ENCODE measurements at places on chromosomes 12 and 14. TPM values are rescaled to one million over a fixed set of nuclear protein-coding genes. Genes with fewer than 3 reads are reported as not detected.

Gene A2M
- 2.1 TPM for total RNA-seq

Gene SMOC1
- total RNA-seq: 0.46 TPM

Gene MYH6
- not detected for total RNA-seq

Gene KCNMB4
- 0.13 TPM for total RNA-seq

Gene IRAK3
- 2.4 TPM for total RNA-seq

Gene CLEC4D
- total RNA-seq: not detected

Gene ANKRD13A
- 34.4 TPM for total RNA-seq

Gene SIX6
- not detected for total RNA-seq

Gene C14orf119
- 39.6 TPM for total RNA-seq

GRCh38 chr12:101653030-101653429, 44.4 kb upstream of the CHPT1 start:
- no peak for DNase-seq

GRCh38 chr12:49092086-49092815, 2.4 kb downstream of the DHH start:
- no peak for DNase-seq

DNA sequence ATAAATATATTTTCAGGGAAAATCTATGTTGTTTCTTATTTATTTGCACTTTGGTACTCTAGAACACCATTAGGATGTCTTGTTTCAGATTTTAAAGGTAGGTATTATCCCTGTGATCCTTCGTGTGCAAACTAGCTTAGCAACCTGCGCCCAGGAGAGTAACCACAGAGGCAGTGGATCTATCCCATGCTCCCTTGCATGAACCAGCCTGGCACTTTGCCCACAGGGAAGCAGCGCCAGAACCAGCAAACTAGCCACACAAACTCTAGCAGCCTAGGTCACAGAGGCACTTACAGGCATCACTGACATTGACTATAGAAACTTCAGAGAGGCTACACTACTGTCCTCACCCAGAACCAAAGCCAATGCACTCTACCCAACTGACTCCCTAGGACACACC, 76.1 kb downstream of the TSHR start:
- no peak for DNase-seq

GRCh38 chr14:35159742-35160409, 37.5 kb downstream of the PRORP start:
- peak; percentile 83 for DNase-seq

DNA sequence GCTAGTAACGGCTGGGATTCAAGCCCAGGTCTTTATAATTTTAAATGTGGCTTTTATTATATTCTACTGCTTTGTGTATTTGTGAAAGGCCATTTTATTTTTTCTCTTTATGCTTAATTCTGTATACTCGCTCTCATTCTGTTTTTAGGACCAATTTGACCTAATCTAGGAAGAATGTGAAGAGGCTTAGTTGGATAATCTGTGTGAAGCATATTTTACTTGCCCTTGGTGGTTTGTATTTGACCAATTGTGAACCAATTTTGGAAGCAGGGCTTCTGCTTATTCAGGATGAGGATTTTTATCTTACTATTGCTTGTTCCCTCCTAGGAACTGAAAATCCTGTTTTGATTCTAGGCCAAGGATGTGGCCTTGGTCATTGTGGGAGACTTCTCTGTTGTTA, 113.1 kb downstream of the TTC6 start:
- DNase-seq: no peak

DNA sequence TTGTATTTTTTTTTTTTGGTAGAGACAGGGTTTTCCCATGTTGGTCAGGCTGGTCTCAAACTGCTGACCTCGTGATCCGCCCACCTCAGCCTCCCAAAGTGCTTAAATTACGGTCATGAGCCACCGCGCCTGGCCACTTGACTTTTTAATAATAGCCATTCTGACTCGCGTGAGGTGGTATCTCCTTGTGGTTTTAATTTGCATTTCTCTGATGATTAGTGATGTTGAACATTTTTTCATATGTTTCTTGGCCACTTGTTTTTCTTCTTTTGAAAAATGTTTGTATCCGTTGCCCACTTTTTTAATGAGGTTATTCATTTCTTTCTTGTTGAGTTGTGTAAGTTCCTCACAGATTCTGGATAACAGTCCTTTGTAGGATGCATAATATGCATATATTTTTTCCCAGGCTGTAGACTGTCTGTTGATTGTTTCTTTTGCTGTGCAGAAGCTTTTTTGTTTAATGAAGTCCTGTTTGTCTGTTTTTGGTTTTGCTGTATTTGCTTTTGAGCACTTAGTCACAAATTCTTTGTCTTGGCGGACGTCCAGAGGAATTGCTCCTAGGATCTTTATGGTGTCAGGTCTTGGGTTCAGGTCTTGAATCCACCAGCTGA, 10.3 kb upstream of the PGAM5 start:
- peak; percentile 41 for DNase-seq

DNA sequence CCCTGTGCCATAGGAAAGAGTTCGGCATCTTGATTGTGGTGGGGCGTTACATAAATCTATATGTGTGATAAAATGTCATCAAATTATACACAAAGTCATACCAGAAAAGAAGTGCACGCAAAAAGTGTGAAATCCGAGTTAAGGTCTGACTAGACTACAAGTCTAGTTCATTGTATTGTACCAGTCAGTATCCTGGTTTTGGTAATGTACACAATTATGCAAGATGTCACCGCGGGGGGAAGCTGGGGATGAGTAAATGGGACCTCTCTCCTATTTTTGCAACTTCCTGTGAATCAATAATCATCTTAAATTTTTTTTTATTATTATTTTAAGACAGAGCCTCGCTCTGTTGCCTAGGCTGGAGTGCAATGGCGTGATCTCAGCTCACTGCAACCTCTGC, 43.2 kb upstream of the BCL11B start:
- DNase-seq: no peak

DNA sequence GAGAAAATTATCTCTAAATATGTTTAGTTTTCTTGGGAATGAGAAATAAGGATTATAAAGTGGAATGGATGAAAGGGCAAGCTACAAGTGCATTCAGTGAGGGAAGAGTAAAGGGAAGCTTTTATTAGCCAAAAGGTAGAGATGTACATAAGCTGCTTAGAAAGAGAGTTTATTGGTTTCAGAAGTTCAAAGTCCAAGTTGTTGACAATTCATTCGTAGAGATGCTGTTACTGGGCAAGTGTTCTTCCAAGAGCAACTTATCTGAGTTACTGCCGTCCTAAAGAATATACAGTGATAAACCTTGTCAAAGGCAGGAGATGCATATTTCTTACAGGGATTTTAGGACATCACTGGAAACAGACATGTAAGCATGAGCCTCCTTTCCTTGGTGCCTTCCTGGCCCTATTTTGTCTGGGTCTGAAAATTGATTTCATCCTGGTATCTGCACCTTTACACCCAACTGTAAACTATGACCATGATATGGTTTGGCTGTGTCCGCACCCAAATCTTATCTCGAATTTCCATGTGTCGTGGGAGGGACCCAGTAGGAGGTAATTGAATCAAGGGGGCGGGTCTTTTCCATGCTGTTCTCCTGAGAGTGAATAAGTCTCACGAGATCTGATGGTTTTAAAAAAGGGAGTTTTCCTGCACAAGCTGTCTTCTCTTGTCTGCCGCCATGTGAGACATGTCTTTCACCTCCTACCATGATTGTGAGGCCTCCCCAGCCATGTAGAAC, 46.8 kb downstream of the TRMT5 start:
- DNase-seq: no peak

- no peak for DNase-seq
Measured at GRCh38 chr14:29227631-29228030, 461.0 kb downstream of the FOXG1 start.

- DNase-seq: no peak
Measured at GRCh38 chr12:89880690-89881350, 172.2 kb upstream of the ATP2B1 start.

GRCh38 chr12:64187794-64188193, 34.3 kb downstream of the KICS2 start:
- no peak for DNase-seq

DNA sequence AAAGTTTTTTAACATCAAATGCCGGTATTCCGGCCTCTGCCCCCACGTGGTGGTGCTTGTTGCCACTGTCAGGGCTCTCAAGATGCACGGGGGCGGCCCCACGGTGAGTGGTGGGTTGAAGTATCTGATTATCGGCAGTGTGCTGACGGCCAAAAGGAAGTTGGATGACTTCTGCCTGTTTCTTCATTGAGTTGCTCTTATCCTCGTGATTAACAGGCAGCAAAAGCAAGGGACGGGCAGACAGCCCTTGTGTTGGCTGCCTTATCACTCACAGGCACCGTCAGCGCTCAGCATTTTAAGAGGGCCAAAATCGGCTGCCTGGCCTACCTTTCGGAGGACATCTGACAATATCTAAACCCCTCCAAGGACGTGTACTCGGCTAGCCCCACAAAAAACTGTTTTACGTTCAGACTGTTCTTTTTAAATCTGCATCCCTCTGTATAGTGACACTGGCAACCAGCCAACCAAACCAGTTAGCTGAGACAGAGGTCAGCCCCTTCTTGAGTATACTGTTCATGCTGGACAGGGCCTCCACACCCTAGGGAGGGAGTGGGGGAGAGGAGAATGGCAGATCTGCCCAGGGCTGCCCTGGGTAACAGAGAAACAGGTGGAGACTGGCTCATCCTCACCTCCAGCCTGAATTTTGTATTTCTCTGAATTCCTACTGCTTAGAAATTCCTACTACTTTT, 22.9 kb upstream of the AKAP5 start:
- no peak for DNase-seq

DNA sequence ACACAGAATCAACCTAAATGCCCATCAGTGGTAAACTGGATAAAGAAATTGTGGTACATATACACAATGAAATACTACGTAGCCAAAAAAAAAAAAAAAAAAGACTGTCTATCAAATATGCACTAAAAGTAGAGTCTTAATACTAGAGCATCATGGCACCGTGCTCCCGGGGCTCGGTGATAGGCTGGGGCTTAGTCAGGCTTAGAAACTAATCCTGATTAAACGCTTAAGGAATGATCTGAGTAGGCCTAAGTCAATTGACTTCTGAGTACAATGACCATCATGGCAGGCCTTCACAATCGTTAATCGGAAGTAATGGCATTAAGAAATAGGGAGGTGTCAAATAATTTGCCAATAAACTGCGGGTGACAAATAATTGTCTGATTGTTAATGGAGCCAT, 9.7 kb downstream of the PLBD1 start:
- no peak for DNase-seq

- DNase-seq: no peak
Measured at GRCh38 chr12:67080637-67081036, 188.5 kb upstream of the CAND1 start.

GRCh38 chr12:50322206-50322605, 38.9 kb upstream of the LIMA1 start:
- DNase-seq: no peak

DNA sequence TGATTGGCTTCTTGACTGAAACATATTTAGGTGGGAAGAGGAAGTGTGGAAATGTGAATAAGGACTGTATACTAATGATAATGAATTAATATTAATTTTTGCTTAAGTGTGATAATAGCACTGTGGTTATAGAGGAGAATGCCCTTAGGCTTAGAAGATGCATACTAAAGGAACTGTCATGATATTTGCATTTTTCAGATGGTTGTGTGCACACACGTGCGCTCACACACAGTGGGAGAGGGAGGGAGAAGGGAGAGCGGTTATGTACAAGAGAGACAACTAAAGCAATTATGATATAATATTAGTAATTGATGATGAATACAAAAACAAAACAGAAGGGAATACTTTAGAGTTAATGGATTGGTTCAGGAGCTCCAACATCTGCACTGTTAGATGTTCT, 54.2 kb downstream of the RCOR1 start:
- no peak for DNase-seq

GRCh38 chr14:21384494-21384851, 654 bp upstream of the SUPT16H start:
- DNase-seq: no peak

- DNase-seq: no peak
Measured at GRCh38 chr14:98174041-98174440, 1098.0 kb downstream of the BCL11B start.

DNA sequence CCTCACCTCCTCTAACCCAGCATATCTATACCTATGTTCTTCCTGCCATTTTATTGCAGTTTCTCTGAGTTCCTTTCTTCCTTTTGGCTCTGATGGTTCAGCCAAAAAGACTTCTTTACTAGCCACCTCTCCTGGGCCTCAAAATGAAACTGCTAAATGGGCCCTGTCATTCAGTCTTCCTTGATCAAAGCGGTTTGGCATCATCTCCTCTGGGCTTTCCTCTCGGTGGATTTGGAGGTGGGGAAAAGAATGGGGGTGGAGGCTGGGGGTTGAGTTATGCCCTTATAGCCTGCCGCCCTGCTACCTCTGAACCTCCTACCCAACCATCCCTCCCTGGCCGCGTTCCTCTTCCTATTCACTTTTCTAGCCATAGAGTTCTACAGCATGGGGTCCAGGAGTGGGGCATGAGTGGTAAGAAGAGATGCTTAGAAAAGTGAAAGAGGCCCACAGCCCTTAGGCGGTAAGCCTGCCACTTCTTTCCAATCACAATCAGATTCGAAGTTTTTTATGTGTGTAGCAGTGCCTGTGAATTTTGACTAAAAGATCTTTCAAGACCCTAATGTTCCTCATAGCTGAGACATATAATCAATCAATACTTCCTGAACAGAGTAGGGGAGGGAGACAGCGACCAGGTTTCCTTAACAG, 2.5 kb downstream of the AJUBA start:
- no peak for DNase-seq

- DNase-seq: no peak
Measured at GRCh38 chr14:54251356-54251755, 145.5 kb upstream of the CDKN3 start.

DNA sequence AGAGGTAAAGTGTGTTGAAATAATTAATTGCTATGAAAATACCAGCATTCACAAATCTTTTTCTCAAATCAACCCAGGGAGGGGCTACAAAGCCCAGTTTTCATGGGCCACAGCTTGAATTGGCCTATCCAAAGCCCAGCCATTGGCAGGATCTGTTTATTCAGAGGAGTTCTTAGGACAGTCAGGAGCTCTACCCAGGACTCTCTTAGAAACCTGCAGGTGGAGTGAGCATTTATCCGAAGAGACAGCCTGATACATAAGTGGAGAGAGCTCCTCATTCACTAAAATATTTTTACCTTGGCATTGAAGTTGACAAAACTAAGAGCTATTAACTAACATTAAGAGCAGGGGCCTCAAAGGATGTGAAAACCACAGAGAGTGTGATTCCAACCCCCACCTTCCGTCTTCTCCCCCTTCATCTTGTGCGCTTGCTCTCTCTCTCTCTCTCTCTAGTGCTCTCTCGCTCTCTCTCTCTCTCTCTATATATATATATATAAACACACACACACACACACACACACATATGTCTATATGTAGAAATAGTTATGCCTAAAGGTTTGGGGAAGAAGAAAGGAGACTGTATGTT, 315.5 kb downstream of the SNAPC1 start:
- no peak for DNase-seq

DNA sequence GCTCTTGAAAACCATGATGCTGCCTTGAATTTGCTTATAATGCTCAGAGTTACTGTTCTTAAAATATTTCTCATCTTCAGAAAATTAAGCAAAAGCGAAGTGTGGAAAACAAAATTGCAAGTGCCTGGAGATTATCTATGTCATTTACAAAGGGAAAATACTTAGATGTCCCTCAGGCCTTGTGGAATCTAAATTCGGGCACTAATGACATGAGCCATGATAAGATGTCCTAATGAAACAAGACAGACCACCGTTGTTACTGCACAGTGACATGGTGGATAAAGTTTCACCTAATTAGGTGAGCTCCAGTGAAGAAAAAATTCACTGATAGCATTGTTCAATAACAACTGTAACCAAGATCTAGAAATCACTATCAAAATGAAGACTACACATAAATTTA, 30.4 kb downstream of the PPP1R13B start:
- DNase-seq: no peak

Data from Panc1 (cell line).